ENCODE measurements at places on chromosomes 6 and 20. TPM values are rescaled to one million over a fixed set of nuclear protein-coding genes. Genes with fewer than 3 reads are reported as not detected.

Gene POPDC3
- polyA plus RNA-seq: 0.27 TPM

DNA sequence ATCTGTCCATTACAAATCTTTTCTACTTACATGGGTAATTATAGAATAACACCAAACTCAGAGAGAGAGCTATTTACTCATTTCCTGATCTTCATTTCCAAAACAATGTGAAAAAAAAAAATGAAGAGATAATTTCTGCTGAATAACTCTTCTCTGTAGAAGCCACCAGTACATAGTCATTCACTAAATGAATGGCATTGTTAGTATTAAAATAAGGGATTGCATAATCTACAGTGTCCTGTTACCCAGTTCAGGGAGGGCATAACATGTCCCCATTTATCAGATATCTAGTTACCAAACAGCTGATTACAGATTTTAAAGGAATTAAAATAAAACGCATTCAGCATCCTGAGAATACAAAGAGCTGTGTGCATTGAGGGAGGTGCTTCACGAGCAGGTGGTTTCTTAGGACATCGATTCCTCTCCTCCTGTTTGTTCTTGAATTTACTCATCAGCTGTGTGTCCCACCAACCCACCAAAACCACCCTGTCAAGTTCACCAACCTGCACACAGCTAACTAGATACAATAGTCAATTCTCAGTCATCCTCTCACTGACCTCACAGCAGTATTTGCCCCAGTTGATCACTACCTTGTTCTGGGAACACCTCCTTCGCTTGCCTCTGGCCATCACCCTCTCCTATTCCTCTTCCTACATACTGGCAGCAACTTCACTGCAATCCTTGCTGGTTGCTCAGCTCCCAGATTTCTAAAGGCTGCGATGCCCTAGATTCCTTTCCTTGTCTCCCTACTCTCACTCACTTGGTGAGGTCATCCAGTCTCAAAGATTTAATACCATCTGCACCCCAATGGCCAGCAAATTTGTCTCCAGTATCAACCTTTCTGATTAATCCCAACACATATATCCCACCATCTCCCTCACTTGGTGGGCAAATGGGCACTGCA lies 18.7 kb downstream of the CNKSR3 start:
- no peak for DNase-seq

DNA sequence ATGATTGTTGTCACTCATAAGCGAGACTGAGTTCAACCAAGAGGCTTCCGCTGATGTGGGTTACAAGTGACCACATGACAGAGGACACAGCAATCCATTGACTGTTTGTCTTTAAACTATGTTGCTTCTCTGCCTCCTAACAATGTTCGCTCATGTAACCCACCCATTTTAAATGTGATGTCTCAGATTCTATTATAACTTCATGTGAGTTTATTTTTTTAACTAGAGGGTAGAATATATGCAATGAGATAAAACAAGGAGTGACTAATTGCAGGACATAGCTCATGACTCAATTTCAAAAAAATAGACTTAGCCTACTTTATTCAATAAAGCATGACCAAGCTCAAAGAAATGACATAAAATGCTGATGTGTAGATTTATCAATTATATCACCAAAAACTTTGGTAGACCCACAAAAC lies 119.2 kb upstream of the SASH1 start:
- DNase-seq: no peak

Gene TMEM244
- polyA plus RNA-seq: not detected
